Fibroblast of villous mesenchyme (primary cell): ENCODE measurements at places on chromosomes 3 and 15.

DNA sequence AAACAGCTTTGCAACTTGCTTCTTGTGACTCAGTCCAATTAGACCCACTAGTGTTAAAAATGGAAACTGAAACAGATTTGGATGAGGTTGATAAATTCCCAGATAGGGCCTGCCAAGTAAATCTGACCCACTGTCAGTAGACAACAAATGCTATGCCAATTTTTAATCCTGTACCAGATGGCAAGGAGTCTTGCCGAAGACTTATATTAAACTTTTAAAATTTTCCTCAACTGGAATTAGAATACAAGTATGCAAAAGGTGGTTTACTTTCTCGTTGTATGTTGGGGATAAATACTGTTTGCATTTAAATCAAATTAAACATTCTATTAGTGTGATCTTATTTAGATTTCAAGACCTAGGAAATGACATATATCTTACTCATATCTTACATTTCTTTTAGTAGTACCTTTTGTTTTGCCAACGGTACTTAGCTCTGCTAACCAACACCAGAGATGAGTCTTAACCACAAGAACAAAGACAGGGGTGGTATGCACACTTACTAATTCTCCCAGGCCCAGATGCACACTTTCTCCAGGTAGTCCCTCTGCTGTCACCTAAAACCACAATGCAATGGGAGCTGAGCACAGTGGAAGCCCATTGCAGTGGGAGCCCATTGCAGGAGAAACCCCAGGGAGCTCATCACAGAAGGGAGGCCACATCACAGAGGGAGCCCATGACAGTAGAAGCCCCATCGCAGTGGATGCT lies 77.8 kb downstream of the WWTR1 start:
- peak; percentile 55 for DNase-seq

GRCh38 chr3:112802338-112802737 lies 44.3 kb downstream of the CD200R1L start:
- no peak for DNase-seq

DNA sequence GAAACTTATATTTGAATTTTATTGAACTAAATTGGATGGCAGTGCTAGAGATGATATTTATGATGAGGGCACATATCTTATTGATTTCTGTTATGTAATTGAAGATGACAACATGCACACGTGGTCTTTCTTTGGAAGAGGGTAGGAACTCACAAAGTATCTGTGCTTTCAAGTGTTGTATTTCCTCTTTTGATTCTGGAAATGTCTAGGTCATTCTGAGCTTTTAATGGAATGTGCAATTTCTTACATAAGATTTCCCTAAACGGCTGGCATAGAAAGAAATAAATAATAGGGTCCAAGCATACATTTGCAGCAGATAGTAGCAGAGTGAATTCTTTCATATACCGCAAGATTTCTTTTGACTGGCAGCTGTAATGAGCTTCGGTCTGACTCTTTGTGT lies 10.1 kb upstream of the GPR171 start:
- DNase-seq: no peak

DNA sequence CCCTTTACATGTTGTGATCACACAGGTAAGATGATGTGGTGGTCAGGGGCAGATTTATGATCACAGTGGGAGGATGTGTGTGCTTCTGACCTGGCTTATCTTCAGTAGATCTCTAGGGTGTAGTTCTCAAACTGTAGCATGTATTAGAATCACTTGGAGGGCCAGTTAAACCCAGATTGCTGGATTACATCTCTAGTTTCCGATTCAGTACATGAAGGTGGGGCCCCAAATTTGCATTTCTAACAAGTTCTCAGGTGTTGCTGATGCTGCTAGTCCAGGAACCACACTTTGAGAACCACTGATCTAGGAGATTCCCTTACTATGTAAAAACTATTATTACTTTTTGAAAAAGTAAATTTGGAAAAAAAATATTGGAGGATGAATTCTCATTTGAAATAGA lies 199.3 kb upstream of the GOLIM4 start:
- DNase-seq: no peak

- DNase-seq: no peak
These were observed 3.6 kb upstream of the A4GNT start for GRCh38 chr3:138135833-138136194.

DNA sequence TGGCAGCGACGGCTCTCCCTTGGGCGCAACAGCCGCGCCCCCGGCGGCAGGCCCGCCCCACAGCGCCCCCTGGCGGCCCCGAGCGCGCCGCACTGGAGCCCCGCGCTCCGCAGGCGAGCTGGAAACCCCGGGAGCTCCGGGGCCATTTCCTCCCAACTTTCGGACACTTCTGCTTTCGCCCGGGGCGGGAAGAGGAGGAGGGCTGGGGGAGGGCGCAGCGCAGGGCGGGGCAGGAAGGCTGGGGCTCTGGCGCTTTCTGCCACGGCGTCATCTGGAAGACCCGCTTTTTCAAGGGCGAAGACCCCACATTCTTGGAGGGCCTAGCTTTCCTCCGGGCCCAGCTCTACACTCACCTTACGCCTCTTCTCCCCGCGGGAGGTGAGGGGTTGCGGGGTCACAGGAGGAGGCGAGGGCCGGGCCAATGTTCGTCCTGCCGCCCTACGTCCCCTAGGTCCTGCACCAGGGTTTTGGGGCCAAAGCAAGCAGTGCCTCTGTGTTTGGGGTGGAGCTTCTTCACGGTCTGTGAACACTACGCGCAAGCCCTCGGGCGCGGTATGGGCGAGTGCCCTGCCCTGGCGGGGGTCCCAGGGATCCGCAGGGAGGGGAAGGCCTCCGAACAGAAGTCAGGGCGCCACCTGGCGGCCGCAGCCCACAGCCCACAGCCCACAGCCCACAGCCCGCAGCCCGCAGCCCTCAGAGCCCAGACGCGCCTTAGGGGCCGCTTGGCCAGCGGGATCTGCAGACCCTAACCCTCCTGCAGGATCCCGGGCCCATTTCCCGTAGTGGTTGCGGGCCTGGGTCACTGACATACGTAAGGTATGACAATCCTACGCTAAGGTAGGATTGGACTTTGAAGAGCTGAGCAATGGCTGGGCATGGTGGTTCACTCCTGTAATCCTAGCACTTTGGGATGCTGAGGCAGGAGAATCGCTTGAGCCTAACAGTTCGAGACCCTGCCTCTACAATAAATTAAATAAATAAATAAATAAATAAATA lies 31.1 kb downstream of the FOXL2 start:
- DNase-seq: peak; percentile 89

DNA sequence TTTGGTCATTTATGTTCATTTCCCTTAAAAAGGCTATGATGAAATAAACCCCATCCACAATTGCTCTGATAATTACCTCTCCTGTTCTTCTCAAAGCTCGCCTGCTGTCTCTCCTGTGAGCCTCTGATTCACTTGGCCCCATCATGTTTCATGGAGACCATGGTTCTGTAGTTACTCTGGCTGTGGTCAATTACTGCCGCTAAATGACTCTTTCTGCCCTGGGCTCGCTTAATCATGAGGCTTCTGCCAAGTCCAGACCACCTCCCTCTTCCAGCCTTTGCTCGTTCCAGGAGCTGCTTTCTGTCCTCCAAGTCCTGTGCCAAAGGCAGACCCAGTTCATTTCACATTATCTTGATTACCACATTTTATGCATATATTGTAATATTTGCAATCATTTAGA lies 91.9 kb downstream of the THSD4 start:
- no peak for DNase-seq

DNA sequence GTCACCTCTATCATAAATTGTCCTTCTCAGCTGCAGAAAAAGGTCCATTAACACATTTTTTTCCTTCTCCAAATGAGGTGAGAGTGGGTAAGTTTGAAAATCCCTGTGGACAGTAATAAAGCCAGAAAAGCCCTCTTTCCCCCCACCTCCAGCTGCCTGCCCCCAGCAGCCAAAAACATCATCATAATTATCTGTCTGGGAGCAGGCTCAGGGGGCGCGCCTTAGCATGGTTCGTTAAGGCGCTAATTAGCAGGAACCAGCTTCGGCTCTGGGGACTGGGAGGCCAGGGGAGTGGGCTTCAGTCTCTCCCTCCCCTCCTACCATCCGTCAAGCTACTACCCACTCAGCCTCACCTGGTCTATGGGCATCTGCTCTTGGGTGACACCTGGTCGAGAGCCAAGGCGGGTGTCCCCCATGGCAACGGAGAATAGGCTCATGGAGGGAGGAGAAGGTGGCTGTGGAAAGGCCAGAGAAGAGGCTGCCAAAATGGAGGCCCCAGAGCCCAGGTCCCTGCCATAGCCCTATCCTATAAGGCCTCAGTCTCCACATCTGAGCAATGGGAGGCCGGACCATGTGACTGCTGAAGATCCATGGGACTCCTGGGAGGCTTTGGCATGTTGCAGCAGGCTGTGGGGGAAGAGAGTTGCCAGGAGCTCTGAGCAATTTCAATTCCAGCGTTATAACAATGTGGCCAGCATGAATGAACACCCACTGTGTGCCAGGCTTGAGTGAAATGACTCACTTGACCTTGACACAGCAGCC lies 140.1 kb upstream of the LINGO1 start:
- DNase-seq: no peak

GRCh38 chr15:93121107-93121506 lies 32.1 kb upstream of the RGMA start:
- no peak for DNase-seq

GRCh38 chr15:70863450-70864218 lies 9.7 kb upstream of the LARP6 start:
- DNase-seq: no peak

- no peak for DNase-seq
These were observed 47.3 kb downstream of the IQSEC1 start for GRCh38 chr3:13025778-13026518.

- no peak for DNase-seq
These were observed 297.1 kb downstream of the SATB1 start for GRCh38 chr3:18127859-18128681.

DNA sequence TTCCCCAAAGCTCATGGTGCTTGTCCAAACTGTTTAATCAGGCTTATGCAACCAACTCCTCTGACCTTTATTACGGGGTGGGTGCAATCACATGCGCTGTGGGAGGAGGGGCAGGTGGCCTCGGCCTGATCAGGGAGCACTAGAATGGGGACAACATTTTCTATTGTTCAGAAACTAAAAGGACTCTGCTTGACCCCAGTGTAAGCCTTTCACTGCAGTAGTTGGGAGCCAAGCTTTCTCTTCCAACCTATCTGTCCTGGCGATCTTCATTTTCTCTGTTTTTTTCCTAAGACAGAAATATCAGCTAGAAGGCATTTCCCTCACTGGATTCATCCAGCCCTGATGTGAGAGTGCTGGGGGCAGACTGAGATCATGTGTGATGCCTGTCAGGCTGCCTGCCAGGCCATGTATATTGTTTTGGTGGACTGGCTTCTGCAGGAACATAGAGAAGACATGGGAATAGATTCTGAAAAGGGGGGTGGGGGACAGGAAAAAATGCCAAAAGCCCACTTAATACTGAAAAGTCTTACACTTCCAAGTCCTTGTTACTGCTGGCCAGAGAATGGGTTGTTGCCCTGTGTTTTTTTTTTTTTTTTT lies 627.0 kb upstream of the TBL1XR1 start:
- DNase-seq: peak; percentile 64

- no peak for DNase-seq
These were observed 64.2 kb upstream of the IL12A start for GRCh38 chr3:159924411-159924810.

DNA sequence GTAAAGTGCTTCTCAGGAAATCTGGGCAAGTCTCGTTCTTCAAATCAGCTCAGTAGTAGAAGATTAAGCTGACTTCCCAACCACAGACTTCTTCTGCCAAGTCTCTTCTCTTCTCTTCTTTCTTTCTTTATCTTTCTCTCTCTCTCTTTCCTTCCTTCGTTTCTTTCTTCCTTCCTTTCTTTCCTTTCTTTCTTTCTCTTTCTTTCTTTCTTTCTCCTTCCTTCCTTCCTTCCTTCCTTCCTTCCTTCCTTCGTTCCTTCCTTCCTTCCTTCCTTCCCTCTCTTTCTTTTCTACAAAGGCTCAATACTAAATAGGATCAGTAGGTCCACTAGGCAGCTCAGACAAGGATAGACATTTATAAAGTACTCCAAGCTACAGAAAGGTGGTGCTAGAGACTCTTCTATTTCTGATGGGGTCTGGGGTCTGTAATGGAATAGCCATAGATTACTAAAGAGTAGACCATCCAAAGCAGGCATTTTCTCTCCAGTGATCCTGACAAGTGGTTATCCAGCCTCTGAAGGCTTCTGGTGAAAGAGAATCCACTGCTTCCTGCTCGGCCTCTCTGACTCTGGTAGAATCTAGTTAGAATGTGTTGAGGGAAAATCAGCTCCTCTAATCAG lies 100.8 kb downstream of the TPRG1 start:
- DNase-seq: peak; percentile 20

DNA sequence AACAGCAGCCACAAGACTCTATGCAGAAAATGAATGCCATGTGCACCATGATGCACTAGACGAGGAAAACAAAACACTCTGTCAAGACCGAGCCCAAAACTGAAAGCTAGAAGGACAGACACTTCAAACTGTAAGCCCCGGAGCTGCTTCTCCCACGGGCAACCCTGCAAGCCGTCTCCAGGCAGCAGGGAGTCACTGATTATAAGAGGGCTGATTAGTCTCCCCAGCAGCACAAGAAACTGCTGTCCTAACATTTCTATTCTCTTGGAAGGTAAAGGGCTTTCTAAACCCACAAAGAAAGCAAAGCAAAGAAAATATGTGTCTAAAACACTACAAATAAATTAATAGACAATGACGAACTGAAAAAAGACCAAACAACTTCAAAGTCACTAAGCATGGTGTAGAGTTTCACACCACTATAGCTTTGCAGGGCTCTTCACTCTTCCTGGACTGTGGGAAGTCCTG lies 15.5 kb downstream of the TBC1D2B start:
- peak; percentile 84 for DNase-seq

DNA sequence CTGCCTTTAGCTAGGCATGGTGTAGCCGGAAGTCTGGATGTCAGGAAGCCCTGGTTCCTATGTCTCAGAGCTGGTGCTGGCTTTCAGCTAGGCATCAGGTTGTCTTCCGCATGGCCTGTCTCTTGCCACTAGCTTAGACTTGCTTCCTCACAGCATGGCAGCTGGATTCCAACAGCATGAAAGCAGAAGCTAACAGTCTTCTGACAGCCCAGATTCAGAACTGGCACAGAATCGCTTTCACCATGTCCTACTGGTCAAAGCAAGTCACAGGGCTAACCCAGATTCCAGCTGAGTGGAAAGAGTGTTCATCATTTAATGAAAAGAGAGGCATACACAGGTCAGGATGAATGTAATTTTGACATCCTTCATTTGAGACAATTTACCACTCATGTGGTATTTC lies 1050.5 kb downstream of the ROBO2 start:
- no peak for DNase-seq

DNA sequence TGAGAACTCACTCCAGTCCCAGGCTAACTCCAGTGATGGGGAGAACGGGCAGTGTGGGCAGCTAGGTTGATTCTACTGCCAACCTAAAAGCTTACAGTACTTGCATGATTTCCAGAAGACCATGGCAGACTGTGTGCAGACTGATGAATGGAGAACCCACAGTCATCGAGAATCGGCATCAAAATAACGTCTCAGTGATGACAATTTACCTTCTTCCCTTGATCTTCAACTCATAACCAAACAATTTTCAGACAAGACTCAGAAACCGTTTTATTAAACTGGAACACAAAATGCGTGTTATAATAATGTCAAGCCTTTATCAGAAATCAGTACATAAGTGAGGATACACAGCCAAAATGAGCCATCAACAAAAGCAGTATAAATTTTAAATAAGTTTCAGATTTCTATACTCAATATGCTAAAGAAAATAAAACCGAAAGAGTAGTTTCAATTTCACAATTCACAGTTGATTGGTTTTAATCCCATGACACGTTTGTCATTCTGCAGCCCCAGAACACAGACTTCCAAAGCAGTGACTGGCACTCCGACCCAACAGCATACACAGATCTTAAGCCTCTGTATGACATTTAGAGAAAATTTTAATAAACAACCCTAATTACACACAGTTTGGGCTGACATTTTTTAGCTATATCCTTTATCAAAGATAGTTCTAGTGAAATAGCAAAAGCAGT lies 54.5 kb downstream of the ZMAT3 start:
- DNase-seq: no peak
